ENCODE measurements at places on chromosomes 16 and 17.

DNA sequence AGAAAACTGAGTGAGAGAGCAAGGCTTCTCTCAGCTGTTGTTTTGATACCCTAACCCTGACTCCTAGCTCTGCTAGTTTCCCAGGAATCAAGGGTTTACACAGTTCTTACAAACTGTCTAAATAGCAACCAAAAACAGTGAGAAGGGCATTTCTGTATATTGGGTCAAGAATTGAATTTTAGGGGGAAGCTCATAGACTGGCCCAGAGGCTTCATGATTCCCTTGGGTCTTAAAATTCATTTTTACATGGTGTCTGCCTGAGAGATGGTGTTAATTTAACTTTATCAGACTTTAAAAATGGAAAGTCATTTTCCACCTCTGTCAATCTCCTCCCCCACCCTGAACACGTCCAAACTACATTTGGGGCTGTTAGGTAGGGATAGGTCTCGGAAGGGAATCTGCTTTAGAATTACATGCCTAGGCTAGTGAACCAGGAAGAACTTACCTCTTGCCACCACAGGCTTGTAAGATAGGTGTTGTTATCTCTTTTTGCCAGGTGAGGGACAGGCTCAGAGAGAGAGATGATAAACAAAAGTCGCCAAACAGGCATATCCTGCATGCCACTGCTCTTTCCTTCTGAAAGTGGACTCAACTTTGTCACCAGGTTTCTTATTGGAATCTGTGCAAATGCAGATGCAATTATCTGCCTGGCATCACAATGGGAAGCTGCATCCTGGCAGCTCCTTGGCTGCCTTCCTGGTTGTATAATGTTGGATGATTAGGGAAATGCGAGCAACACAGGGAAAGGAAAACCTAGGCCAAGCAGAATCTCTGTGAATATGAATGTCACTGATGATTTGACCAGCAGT, 3.1 kb downstream of the PHAF1 start:
- DNase-seq: no peak

- no peak for DNase-seq
Observed at GRCh38 chr17:36004594-36005108, 3.3 kb upstream of the CCL15 start.

DNA sequence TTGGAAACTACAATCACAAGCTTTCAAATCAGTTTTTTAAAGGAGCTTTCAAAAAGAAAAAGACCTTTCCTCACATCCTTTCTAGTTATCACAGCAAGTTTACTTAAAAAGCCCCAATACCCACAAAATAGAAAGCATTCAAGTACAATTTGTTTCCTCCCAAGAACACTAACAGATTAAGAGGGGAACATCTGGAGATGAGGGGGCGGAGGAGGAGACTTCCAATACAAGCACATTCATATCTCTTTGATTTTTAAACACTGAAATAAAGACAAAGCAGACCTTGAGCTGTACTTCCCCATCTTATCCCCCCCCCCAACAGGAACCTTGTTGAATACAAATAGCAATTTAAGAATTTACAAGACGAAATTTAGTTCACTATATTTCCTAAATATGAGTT, 2.0 kb downstream of the YWHAE start:
- no peak for DNase-seq

DNA sequence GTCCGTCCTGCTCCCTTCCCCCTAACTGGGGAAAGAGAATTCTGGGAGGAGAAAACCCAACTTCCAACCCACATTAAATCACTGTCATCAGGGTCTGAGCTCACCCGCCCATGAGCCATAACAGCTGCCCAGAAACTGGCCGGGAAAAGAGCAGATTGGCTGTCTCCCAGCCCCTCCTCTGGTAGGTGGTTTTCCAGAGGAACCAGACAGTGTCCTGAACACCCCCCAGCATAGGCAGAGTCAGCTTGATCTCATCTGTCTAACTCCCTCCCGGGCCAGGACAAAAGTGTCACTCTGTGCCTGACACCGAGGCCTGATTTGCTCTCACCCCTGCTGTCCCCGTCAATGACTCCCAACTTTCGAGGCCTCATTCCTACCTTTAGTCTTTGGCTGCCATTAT, 197.0 kb downstream of the AXIN2 start:
- no peak for DNase-seq

DNA sequence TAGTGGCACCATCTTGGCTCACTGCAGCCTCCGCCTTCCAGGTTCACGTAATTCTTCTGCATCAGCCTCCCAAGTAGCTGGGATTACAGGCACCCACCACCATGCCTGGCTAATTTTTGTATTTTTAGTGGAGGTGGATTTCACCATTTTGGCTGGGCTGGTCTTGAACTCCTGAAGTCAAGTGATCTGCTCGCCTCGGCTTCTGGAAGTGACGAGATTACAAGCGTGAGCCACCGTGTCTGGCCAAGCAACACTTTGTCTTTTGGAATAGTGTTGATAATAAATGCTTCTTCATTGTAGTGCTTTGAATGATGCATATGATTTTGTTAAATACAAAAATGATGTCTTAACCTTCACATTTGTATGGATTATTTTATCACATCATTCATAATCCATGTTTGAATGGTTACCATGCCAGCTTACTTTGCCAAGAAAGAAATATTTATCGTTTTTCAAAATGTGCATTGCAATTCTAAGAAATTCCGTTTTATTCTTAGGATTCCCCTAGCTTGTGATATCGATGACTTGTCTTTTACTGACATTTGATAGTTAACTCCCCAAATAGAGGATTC, 29.1 kb downstream of the USP10 start:
- no peak for DNase-seq

DNA sequence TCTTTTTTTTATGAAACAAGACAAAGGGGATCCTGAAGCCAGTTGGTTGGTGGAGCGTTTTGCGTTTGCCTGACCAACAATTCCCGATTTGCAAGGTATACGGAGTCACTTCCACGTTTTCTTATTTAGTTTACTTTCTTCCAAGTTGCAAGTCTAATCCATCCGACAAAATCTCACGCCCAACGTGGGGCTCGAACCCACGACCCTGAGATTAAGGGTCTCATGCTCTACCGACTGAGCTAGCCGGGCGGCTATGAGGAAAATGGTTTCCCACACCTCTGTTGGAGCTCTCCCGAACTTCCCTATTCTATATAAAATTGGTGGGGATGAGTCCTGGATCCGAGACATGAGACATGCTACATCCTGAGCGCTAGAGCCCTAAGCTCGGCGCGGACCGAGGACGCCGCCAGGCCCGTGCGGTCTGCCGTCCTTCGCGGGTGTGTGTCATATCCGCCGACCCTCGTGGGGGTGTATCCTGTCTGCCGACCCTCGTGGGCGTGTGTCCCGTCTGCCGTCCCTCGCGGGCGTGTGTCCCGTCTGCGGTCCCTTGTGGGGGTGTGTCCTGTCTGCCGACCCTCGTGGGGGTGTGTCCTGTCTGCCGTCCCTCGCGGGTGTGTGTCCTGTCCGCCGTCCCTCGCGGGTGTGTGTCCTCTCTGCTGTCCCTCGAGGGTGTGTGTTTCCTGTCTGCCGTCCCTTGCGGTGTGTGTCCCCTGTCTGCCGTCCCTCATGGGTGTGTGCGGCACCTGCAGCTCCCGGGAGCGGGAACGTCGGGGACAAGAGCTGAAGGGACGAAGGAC, 22.6 kb downstream of the ZNF213 start:
- peak; percentile 36 for DNase-seq

Data from activated T-helper 1 cell treated with anti-CD3 and anti-CD28 coated beads, Interleukin-12 subunit alpha, Interleukin-12 subunit beta, Interleukin-2, Interleukin-4 antibody, amounts not matched to agents 30 ng/mL and 10 ng/mL and 1 ng/mL, durations not matched to agents 14 hours and 24 hours and 36 hours (primary cell).